Astrocyte (in vitro differentiated cells and primary cell): ENCODE measurements at places on chromosomes 11 and 22.

- DNase-seq = no peak
These were observed 314.5 kb upstream of the CCDC90B start for GRCh38 chr11:83600661-83601060.

GRCh38 chr11:59097113-59097708 lies 9.8 kb upstream of the FAM111B start:
- DNase-seq = peak; percentile 24

GRCh38 chr11:112499153-112499880 lies 238.7 kb upstream of the PLET1 start:
- no peak for DNase-seq

GRCh38 chr22:32486656-32487390 lies 12.2 kb downstream of the FBXO7 start:
- no peak for DNase-seq

GRCh38 chr11:15093432-15093831 lies 20.0 kb downstream of the CALCB start:
- DNase-seq = no peak

DNA sequence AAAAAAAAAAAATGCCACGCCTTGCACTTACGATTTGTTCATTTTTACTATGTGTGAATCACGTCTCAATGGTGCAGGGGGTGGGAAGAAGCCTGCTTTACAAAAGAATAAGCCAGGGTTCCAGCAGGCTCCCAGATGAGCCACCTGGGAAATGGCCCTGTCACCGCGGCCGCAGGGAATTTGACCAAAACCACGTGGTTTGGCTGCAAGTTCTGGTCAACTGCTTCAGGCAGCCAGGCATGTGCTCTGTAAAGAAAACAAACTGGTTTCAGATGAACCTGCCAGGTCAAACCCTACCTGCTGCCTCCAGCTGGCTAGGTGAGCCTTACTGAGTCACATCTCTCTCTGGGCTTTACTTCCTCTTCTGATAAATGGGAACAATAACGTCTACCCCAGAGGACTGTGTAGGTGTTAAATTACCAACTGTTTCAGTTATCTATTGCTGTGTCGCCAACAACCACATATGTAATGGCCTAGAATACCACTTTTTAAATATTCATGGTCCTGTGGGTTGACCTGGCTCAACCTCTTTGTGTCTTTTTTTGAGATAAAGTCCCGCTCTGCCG lies 30.5 kb upstream of the GCAT start:
- DNase-seq = peak; percentile 87
